ENCODE measurements at places on chromosomes 3 and 15.

GRCh38 chr3:121974601-121975111 is 47.4 kb downstream of the ILDR1 start:
- peak; percentile 98 for DNase-seq

GRCh38 chr3:81426826-81427577 is 334.4 kb downstream of the GBE1 start:
- no peak for DNase-seq

DNA sequence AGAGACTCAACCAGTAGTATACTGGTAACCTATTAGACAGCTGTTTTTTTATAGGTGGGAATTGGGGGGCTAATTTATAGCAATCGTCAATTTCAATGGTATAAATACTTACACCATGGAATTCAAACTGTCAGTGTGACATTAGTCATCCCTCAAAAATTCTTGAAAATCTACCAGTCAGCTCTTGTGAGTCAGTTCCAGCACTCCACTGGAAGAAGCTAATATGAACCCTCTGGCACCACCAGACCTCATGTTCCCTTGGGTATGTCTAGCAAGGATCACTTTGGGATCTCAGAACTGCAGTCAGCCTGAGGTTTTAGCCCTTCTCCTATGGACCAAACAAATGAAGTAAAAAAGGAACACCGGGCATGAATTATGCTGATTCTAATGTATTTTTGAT is 11.8 kb upstream of the UACA start:
- peak; percentile 76 for DNase-seq

DNA sequence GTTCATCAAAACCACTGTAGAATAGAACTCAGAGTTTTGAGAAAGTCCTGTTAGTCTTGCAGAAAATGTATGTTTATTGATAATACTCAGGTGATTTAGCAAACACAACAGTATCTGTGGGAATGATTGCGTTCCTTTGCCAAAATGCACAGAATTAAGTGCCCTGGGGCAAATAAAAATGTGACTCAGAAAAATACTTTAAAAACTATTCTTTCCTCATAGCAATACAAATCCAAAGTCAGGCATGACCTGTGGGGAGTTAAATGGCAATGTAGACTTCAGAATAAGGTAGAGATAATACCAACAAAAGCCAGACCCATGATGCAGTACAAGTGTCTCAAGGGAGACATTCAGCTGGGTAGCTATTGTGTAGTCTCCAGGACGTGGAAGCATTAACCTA is 72.3 kb upstream of the SNTN start:
- DNase-seq = peak; percentile 61

GRCh38 chr15:43518197-43518761 is 871 bp downstream of the MAP1A start:
- no peak for DNase-seq

GRCh38 chr15:77877869-77878577 is 199.5 kb downstream of the TBC1D2B start:
- DNase-seq = no peak

Data from bronchial epithelial cell (primary cell).